DMS53 (cell line): ENCODE measurements at places on chromosomes 1 and 21.

DNA sequence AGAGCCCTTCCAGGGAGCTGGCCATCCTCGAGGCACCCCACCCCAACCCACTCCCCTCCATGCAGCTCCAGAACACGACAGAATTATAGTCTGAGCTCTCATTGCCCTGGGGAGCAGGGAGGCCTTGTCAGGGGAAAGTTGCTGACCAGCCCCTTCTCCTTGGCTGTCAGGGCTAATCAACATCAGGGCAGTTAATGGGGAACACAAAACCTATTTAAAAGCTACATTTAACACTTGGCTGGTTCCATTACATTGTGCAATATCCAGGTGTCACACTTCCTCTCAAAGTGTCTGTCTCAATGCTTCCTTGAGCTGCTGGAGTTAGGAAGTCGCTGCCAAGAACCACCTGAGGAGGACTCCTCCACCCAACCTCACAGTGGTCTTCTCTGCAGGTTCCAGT lies 111.8 kb upstream of the GRIK3 start:
- no peak for DNase-seq

DNA sequence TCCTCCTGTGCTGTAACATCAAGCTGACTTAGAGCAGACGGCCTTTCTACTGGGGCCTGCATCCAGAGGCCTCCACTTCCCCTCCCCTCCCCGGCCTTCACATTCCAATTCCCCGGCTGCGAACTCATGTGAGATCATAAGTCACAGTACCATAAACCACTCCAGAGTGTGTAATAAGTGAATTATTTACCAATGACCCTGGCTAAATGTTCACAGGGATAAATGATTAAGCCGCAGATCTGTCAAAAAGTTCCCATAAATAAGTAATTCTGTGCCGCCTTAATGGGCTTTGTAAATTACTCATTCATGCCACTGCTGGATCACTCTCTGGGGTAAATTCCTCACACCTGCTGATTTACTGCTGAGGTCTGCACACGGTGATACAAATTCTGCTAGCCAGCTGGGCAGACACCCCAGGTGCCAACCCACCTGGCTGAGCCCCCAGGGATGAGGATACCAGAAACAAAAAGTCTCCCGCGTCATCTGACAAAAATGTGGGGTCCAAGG lies 27.4 kb upstream of the KIRREL1 start:
- peak; percentile 24 for DNase-seq

- no peak for DNase-seq
These were observed 67.2 kb downstream of the SLC37A1 start for GRCh38 chr21:42580793-42581321.

DNA sequence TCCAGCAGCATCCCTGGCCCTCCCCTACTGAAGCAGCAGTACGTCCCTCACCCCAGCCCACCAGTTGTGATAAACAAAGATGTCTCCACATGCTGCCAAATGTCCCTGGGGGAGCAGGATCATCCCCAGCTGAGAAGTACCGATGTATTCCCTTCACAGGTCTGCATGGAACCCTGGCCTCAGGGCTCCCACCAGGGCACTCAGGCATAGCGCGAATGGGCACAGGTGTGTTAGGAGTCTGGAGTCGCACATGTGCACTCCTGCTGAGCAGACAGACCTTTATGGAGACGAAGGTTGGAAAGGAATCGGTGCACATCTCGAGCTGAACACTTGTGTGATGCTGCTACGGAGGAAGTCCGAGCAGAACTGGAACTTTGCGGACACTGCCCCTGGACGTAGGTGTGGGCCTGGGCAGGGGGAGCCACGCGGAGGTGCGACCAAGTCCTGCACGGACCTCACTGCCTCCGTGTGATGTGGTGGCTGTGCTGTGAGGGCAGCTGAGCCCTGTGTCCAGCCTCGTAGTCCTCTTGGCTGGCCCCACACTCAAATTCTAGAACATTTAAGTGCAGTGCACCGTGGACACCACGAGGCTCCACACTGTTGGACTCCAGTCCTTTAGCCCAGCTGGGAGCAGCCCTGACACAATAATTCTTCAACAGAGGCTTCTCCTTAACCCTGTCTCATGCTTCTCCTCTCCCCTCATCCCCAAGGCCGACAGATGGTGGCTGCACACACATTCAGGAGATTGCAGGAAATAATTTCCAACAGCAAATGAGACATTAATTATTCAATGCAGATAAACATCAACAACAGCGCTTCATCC lies 43.4 kb downstream of the RSPH1 start:
- no peak for DNase-seq

DNA sequence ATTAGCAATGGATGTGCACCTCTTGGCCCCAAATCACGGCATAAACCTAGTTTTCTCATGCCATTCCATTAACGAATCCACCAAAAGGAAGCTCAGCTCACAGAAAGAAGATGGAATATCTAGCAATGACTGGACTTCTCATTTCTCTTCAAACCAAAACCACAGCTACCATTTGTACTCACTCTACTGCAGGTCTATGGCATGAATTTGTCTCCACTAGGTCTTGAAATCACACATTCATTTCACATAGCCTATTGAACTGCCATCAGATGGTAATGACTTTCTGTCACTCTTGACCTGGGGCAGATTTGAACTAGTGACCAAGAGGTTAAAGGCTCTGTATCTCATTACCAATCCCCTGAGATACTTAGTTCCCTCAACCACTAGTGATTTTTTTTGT lies 382.7 kb downstream of the DPYD start:
- DNase-seq: no peak

- peak; percentile 7 for DNase-seq
These were observed 36.1 kb downstream of the SORT1 start for GRCh38 chr1:109361649-109362048.

DNA sequence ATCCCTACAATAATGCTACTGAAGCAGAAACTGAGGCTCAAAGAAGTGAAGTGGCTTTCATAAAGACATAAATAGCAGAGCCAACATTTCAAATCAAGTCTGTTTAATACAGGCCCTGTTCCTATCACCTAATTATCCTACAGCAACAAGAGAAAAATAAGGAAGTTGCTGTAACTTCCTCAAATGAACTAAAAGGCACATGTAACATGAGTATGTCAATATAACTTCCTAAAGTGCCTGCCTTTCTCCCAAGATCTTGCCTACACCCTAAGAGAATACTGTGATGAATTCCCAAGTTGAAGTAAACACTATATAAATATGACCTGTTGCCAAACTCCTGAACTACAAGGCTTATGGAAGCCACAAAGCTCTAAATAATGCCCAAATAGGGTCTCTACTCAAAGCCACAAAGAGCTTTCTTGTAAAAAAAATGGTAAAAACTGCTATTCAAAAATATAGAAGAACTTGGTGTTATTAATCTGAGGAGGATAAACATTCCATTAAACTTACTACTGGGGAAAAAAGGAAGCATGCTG lies 8.6 kb downstream of the BEND5 start:
- DNase-seq: no peak
